Activated CD4-positive, alpha-beta memory T cell treated with anti-CD3 and anti-CD28 coated beads, Interleukin-2, amount 10 ng/mL, durations not matched to agents 7 days and 5 days (primary cell): ENCODE measurements at places on chromosomes 7 and 10. TPM values are rescaled to one million over a fixed set of nuclear protein-coding genes. Genes with fewer than 3 reads are reported as not detected.

TCAF2 gene
- 50.8 TPM for total RNA-seq

IL2RA gene
- total RNA-seq, result 437 TPM

CFTR gene
- total RNA-seq, result not detected

CPEB3 gene
- 3.0 TPM for total RNA-seq

PRSS37 gene
- total RNA-seq, result not detected

TMEM270 gene
- total RNA-seq, result not detected

KCP gene
- 0.20 TPM for total RNA-seq

CNPY1 gene
- total RNA-seq, result not detected

PLAU gene
- 5.3 TPM for total RNA-seq

C10orf62 gene
- total RNA-seq, result not detected

GHRHR gene
- total RNA-seq, result not detected

HOXA5 gene
- not detected for total RNA-seq

AKR1C3 gene
- 6.0 TPM for total RNA-seq

FXYD4 gene
- total RNA-seq, result not detected

CHST15 gene
- 0.10 TPM for total RNA-seq

PPP1R3C gene
- not detected for total RNA-seq
